ENCODE measurements at places on chromosomes 6 and 20.

GRCh38 chr6:51565472-51565871 lies 521.9 kb downstream of the PKHD1 start:
- no peak for DNase-seq

GRCh38 chr6:90160013-90160412 lies 136.6 kb downstream of the BACH2 start:
- DNase-seq: no peak

GRCh38 chr6:90068703-90069523 lies 174.6 kb downstream of the GJA10 start:
- no peak for DNase-seq

GRCh38 chr6:17021539-17021889 lies 80.3 kb upstream of the STMND1 start:
- DNase-seq: peak; percentile 72

- DNase-seq: no peak
Observed at GRCh38 chr20:33005132-33005566, 916 bp upstream of the SUN5 start.

- DNase-seq: peak; percentile 88
Observed at GRCh38 chr20:19688031-19688806, 69.8 kb upstream of the RIN2 start.

- DNase-seq: peak; percentile 53
Observed at GRCh38 chr20:17571153-17571527, 1.3 kb downstream of the DSTN start.

GRCh38 chr20:36277546-36277945 lies 28.6 kb upstream of the DLGAP4 start:
- DNase-seq: no peak

DNA sequence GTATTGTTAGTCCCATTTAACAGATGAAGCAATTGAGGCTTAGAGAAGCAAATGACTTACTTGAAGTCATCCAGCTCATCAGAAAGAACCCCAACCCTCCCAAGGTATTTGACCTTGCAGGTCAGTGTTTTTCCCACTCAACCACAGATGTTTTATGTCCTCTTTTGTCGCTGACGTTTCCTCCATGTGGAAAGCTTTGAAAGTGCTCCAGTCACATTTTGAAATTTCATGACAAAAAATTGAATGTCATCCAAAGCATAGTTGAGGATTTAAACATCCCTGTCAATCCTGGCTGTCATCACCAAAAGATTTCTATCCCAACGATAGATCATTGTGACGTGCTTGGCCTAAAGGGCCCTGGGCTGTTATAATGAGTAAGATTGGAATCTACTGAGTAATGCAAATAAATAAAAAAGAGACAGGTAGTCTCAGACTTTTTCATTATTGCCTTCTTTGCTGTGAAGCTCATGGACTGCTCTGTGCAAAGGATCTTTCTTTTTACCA lies 102.7 kb downstream of the TSHZ2 start:
- no peak for DNase-seq

GRCh38 chr20:41571006-41571405 lies 47.2 kb downstream of the CHD6 start:
- DNase-seq: no peak

- DNase-seq: no peak
Observed at GRCh38 chr6:121515630-121516265, 80.3 kb downstream of the GJA1 start.

DNA sequence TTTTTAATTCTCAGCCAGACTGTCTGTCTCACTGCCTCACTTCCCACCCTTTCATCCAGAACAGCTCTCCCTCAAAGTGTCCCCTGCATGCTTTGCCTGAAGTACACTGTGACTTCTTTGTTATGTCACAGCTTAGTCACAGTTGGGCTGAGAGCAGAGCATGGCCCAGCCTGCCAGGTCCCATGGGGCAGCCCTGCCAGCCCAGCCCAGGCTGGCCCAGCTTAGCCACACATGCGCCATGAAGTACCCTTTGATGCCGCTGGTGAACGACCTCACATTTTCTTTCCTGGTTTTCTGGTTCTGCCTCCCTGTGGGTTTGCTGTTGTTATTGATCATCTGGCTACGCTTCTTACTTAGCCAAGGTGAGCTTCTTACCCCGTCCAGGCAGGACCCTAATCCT lies at the start of gene ADIG:
Gene ADIG, plus strand, starts transcription at position 185 of the 400 bp plus-strand sequence. Its CDS starts 54 bp downstream, at position 239.
- no peak for DNase-seq

DNA sequence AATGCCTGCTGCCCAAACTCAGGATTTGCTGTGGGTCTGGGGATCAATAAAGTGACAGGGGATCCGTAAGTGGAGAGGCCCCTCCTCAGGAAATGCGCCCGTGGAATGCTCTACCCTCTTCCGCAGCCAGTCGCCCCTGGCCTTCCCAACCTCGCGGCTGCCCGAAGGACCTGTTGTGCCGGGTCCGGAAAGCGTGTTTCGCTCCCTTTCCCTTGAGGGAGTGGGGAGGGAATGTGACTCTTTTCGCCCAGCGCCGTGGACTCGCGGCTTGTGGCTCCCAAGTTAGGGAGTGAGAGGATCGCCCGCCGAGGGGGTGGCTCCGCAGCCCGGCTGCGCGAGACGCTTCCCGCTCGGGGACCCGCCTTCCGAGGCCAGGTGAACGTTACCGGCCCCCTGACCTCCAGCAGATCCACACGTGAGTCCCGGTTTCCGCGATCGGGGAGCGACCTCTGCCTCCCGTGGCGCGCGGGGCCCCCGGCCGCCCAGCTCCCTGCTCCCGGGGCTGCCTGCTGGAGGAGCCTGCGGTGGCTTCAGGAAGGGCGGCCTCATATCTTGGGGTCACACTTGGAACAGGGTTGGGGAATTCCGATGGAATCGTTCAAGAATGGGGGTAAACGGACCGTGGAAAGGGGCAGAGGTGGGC lies 666 bp downstream of the TPD52L1 start:
- peak; percentile 38 for DNase-seq

DNA sequence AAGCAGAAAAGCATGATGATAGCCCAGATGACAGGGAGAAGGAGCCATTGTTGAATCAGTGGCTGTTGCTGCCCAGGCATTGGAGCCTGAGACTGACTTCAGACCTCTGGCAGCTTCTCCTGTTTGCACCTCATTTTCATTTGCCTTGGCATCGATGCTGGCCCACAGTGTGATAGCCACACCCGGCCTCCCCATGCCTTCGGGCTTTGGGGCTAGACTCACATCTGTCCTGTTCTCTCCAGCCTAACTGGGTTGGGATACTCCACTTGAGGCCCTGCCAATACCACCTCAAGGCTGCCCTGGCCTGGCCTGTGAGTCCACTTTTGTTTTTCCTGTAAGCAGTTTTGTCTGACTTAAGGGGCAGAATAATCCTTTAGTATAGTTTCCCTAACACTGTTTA lies 140.4 kb downstream of the UST start:
- peak; percentile 28 for DNase-seq

- DNase-seq: no peak
Observed at GRCh38 chr6:14775528-14775927, 470.3 kb upstream of the JARID2 start.

DNA sequence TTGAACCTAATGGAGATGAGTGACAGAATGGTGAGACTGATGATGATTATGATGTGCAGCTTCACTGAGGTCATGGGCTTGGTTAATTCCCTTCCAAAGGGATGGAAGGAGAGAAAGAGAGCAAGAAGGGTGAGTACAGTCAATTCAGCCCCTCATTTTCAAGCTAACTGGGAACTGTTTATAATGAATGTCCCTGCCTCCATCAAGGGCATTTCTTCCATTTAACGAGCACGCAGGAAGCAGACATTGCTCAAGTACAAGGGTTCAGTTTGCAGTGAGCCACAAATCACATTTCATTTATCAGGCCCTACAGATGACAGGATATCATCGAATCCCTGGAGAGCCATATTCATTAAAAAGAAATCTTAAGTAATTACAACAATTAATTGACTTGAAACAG lies 158.3 kb upstream of the EEF1E1 start:
- DNase-seq: no peak

GRCh38 chr6:42347456-42347855 lies 104.3 kb downstream of the TRERF1 start:
- DNase-seq: no peak

DNA sequence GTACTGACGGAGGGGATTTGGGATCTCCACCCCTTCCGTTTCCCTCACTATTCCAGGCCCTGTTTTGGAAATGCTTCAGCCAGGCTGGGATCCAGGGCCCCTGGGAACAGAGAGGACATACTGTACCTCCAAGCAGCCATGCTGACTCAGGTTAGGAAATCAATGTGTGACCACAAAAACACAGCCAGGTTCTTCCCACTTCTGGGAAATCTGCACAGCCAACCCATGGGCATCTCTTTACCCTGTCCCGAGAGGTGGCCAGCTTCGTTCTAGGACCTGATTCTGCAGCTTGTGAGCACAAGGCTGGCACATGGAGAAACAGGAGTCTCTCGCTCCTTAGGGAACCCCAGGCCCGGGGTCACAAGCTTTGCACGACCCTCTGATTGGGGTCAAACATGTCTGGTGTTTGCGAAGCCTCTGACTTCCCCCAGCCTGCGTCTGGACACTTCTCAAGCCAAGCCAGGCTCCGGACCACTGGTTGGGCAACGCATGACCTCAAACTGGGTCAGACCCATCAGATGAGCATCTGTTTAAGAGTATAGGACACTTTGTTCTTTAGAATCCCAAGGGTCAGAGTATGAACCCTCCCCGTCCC lies 8.3 kb upstream of the TTPAL start:
- DNase-seq: peak; percentile 24

GRCh38 chr6:31651602-31652191 lies 764 bp downstream of the BAG6 start:
- peak; percentile 86 for DNase-seq

DNA sequence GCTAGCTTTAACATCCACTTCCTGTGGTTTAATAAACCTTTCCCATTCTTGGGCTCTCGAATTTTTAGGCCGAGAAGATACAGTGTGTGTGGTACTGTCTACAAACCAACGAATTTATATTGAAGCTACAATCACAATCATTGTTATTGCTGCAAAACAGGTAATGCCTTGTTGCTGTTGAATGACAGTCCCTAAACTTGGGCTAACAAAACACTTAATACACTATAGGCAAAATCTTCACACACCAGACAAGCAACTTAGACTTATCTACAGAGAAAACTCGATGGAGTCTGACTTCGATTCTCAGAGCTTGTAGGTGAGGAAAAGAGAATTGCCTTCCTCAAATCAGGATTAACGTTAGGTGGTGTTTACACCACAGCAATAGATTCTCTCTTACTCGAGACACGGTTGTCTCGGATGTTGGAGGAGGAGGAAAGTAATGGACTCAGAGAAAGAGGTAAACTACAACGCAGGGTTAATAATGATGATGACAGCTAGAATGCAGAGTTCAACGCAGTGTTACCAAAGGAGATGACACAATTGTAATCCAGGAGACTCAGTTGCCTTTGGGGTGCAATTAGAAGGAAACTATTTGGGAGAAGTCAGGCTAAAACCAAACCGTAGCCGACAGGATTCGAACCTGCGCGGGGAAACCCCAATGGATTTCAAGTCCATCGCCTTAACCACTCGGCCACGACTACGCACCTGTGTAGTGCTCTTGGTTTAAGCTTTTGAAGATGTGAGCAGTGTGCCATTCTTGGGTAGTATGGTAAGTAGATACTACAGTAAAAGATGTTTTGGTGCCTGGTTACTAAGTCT lies 32.5 kb upstream of the ZNF184 start:
- peak; percentile 26 for DNase-seq

Measured in adipocyte (in vitro differentiated cells).